NCI-H526 (cell line): ENCODE measurements at places on chromosomes 5 and 9.

DNA sequence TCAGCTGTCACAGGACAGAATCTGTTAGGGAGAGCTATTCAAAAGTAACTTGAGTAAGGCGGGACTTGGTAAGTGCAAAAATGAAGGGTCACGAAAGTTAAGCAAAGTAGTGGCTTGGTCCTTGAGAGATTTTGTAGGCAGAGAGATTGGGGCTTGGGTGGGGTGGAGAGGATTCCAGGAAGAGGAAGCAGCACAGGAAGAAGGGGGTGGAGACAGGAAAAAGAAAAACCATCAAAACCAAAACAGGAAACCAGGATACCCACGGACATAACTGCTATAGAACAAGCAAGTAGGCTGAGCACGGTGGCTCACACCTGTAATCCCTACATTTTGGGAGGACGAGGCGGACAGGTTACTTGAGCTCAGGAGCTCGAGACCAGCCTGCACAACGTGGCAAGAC is 3.7 kb downstream of the ROPN1L start:
- no peak for DNase-seq

- no peak for DNase-seq
These were observed 232.8 kb downstream of the DOCK8 start for GRCh38 chr9:447230-448025.

DNA sequence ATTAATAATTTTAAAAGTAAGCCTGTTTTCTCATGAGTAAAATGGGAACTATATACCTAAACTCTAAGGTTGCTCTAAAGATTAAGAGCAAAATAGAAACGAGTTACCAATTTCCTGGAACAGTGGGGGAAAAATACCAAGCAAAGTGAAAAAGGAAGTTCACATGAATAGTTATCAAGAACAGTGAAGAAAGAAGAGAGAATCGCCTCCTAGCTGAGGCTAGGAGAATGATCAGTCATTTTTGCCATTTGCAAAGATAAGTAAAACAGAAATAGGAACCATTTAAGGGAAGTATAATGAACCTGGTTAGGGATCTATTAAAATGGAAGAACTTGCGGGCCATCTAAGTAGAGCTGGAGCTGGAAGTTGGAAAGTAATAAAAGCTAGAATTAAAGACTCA is 50.7 kb downstream of the P4HA2 start:
- DNase-seq: no peak

DNA sequence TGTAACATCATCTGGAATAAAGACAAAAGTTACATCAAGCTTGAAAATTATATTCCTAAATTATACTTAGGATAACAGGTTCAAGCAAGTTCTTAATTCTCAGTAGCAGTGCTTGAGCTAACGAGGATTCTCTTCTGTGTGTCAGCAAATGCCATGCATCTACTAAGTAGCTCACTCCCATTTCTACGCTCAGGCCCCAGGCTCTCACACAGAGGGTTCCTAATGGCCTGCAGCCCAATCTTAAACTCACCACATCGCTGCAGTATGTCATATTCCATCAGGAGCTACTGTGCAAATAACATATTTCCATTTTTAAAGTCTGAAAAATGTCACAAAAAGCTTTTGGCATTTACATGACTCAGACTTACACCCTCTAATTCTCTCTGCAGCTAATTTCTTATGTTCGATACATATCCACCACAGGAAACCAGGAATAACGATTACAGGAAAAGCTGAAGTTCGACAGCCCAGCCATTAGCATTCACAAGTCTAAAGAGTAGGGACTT is 474.8 kb downstream of the EFNA5 start:
- DNase-seq: no peak

DNA sequence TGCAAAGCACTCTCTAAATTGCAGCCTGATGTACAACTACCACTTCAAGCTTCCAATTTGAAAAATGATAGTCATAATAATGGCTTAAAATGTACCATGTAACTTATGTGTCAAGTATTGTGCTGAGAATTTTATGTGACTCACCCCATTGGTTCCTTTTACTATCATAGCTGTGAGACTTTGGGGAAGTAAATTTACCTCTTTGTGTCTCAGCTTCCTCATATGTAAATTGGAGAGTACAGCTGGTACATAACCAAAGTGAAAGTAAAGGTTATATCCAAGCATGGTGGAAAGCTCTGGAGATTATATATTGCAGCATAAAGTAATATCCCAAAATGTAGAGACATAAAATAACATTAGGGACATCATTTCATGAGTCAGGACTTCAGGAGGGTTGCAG is 2200.4 kb upstream of the C9orf72 start:
- no peak for DNase-seq

DNA sequence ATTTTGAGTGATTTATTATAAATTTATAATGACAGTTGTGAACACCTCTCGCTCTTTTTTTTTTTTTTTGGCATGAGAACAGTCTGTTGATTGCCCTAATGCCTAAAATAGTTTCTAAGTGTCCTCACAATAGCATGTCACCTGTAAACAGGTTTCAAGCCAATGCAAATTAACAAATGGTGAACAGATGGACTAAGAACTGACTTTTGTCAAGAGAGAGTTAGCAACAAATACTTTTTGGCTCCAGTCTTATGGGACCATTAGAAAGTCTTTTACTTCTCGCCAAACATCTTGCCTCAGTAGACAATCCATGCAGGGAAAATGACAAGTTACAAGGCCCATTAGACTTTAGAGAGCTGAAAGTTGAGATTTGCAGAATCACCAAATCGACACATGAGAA is 67.8 kb downstream of the MED27 start:
- DNase-seq: no peak

GRCh38 chr5:172005708-172006320 is 624 bp downstream of the FBXW11 start:
- DNase-seq: no peak

DNA sequence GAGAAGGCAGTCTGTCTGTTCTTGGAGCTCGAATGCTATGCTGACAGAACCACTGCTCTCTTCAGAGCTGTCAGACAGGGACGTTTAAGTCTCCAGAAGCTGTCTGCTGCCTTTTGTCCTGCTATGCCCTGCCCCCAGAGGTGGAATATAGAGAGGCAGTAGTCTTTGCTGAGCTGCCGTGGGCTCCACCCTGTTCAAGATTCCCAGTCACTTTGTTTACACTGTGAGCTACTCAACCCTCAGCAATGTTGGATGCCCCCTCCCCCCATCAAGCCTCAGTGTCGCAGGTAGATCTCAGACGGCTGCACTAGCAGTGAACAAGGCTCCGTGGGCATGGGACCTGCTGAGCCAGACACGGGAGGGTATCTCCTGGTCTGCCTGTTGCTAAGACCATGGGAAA is 344.2 kb downstream of the TMEM161B start:
- no peak for DNase-seq

- no peak for DNase-seq
These were observed 144.7 kb downstream of the APBA1 start for GRCh38 chr9:69527454-69527853.

GRCh38 chr9:96554326-96554725 is 65.3 kb downstream of the CDC14B start:
- no peak for DNase-seq

DNA sequence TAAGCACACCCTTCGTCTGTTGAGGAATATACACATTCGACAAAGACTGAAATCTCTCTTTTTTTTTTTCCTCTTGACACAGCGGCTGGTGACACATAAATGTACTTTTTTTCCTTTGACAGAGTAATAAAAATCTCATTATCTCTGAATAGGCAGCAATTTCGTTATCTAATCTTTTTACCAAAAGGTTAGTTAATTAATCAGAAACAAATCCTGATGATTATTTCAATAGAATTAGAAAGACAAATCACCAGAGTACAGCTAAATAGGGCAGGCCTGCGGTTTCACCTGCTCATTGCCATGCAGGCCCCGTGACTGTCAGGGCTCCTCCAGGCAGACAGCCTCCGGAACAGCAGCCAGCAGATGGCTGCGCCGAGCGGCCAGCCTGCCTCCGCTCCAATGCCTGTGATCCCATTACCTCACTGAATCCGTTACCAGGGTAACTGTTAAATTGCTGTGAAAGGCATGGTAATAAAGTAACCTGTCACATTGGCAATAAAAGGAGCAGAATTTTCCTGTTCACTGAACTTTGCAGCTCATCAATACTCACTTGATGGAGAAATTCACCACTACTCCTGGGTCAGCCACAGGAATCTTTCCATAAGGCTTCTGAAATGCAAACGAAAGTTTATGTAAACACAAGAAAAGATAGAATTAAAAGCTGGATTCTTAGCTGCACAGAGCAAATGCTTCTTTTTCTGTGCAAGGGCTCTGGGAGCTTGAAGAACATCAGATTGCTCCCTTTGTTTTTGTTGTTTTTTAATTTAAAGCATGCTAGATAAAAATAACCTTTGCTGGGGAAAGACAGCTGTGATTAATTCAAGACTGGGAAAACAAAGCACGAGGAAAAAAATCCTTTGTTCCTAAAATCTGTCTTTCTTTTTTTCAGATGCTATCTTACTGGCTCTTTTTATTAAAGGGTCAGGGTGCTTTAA is 666.4 kb upstream of the ZNF608 start:
- DNase-seq: peak; percentile 55

- no peak for DNase-seq
These were observed 11.4 kb downstream of the PHF2 start for GRCh38 chr9:93587651-93588347.

DNA sequence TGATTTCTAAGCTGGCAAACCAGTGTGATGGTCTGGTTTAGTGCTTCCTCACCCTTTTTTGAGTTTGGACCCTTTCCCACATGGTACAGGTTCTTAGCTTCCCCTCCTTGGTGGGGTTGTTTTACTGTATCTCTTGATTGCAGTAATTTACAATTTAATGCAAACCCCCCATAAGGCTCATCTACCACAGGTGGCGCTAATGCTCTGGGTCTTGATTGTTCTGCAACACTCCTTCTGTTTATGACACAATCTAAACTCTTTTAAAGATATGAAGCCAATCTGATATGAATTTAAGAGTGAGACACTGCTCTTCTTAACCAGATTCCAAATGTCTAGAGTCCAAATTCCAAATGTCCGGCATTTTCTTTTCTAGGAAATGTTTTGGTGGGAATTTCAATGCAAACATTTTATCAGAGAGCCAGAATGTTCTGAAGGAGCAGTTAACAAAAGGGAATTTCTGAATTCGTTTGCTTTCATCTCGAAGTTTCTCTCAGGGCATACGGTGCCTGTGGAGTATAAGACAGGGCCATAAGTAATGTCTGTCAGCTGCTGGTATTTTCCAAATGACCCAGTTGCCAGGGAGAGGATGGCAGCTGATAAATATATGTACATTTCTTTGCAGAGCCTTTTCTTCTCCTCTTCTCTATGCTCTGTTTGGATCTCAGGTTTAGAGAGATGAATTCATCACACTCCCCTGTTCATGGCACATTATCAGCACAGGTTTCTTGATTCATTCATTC is 246.8 kb downstream of the ARHGAP26 start:
- peak; percentile 58 for DNase-seq

- DNase-seq: no peak
These were observed 71.1 kb downstream of the FBXL7 start for GRCh38 chr5:15571081-15571480.
